ENCODE measurements at places on chromosomes 12 and 14. TPM values are rescaled to one million over a fixed set of nuclear protein-coding genes. Genes with fewer than 3 reads are reported as not detected.
A peak's percentile ranks its signal among the peaks of the same experiment; 100 is the strongest.

DNA sequence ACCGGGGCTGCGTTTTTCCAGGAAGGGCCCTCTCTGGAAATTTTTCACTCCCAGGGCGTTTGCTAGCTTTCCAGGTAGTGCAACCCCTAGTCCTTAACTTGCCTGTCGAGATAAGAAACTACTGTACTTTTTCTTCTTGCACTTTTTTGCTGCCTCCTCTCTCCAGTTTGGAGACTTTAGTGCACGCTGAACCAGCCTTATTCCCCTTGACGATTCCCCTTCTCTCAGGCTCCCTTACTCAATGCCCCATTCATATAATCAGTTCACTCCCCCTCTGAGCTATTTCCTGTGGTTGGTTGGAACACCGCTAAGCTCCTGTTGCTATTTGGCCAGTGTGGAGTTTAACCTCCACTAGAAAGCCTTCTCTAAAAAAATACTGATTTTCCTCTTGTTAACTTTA, 682 bp downstream of the CREBL2 start:
- DNase-seq = no peak

- DNase-seq = no peak
These were observed 1.1 kb downstream of the IGF1 start for GRCh38 chr12:102479099-102479885.

DNA sequence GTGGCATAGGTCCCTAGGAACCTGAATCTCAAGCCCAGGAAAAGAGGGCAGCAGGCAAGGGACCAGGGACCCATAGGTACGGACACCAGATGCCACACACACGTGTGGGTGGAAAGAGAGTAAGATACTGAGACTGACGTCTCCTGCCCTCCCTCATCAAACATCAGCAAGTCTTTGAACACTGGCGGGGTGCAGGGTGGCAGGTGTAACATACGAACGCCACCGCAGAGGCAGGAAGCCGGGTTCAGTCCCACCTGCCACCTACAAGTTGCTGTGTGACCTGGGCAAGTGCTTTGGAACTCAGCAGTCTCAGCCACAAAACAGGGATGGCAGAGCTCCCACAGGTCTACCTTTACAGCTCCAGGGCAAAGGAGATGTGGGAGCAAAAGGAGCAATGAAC, 11.1 kb downstream of the ACTN1 start:
- no peak for DNase-seq

DNA sequence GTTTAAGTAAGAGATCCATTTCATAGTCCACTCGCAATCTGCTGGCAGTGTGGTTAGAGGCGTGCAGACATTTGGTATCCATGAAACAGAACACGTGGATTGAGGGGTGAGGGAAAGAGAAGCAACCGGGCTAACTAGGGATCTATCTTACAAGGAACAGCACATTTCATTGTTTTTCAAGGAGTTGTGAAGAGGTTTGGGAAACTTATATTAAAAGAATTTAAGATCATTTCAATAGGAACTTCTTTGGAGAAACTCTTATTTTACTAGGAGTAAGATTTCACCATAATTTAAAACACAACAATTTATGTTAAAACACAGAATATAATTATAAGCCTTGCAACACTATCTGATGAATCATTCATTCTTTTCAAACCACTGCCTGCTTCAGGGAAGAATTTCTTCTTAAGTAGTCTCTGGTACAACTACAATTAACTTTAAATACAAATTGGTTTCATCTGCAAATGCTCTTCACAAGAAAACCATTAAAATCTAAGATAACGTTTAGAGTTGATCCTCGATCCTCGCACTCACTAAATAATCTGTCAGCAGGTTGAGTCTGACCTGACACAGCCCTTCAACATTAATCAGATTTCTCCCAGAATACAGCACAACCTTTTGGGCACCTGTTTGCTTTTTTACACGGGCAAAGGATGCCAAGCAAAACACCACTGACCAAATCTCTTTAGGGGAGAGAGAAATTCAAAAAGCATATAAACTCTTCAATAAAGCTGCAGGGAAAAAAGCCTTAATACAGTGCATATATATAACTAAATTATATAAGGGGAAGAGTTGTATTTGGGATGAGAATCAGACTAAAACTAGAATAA, 27.3 kb downstream of the PPTC7 start:
- no peak for DNase-seq

DNA sequence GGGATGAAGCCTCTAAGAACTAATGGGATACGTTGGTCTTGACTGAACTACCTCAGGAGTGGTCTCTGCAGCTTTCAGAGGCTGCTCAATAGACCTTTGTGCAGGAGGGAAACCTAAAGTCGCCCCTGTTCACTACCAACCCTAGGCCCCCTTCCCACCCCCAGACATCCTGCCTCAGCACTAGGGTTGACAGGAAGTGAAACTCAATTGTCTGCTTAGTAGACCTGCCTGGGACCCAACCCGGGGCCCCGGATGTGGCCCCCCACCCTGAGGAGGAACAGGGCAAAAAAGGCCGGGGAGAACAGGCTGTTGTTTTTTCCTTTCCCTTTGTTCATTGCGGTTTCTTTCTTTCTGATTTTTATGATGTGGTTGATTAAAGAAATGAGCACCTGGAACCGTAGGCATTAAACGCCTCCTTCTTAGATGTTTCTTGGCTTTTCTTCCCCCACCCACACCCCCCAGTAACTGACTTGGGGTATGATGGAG, 1.6 kb upstream of the DGKA start:
- no peak for DNase-seq

- no peak for DNase-seq
These were observed 154.6 kb upstream of the ALG10B start for GRCh38 chr12:38162013-38162412.

- DNase-seq = no peak
These were observed 11.7 kb downstream of the BEST3 start for GRCh38 chr12:69687390-69687789.

DNA sequence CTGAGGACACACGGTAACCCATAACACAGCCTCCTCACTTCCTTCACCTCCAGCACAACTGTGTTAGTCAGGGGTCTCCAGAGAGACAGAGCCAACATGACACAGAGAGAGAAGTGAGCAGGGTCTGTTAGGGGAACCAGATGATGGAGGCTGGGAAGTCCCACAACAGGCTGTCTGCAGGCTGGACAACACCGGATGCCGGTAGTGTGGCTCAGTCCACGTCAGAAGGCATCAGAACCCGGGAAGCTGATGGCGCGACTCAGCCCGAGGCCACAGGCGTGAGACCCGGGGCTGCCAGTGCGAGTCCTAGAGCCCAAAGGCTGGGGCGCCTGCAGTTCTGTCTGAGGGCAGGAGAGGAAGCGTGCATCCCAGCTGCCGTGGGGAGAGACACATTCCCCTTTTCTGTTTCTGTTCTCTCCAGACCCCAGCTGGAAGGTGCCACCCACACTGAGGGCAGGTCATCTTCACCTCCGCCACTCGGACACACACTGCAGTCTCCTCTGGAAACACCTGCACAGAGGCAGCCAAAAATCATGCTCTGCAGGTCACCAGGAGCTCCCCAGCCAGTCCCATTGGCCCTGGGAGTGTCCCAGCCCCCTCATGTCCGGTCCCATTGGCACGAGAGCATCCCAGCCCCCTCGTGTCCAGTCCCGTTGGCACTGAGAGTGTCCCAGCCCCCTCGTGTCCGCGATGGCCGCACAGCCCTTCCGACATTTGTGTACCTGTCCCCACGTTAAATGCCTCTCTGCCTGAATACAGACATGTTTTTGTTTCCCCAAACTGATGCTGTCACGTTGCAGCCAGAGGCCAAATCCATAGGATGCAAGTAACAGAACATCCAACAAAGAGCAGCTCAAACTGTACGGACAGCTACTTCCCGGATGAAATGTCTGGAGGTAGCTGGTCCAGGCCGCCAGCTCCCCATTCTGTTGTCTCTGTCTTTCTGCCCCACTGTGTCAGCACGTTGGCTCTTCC, 7.9 kb upstream of the FBRSL1 start:
- DNase-seq = no peak

GRCh38 chr12:91695964-91696363, 449.7 kb downstream of the BTG1 start:
- DNase-seq = no peak

- peak; percentile 28 for DNase-seq
These were observed 1.6 kb downstream of the DPF3 start for GRCh38 chr14:72892103-72892878.

GRCh38 chr12:122064780-122065588, 13.6 kb upstream of the MLXIP start:
- peak; percentile 77 for DNase-seq

DNA sequence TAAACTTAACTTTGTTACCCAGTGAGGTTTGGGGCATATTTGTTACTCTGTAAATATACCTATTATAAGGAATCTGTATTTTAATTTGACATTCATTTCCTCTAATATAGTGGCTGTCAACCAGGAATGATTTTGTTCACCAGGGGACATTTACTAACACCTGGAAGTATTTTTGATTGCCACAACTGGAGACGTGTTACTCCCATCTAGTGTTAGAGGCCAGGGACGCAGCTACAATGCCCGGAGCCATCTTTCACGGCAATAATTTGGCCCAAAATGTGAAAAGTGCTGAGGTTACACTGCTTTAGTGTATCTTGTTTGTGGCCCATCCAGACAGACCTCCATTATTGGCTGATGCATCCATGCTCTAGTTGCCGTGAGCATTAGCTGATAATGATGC, 881.3 kb upstream of the ATXN7L3B start:
- no peak for DNase-seq

The KRT79 gene
- total RNA-seq = not detected

The RAB5B gene
- 170 TPM for total RNA-seq
